ENCODE measurements at places on chromosomes 3 and 15. TPM values are rescaled to one million over a fixed set of nuclear protein-coding genes. Genes with fewer than 3 reads are reported as not detected.

DNA sequence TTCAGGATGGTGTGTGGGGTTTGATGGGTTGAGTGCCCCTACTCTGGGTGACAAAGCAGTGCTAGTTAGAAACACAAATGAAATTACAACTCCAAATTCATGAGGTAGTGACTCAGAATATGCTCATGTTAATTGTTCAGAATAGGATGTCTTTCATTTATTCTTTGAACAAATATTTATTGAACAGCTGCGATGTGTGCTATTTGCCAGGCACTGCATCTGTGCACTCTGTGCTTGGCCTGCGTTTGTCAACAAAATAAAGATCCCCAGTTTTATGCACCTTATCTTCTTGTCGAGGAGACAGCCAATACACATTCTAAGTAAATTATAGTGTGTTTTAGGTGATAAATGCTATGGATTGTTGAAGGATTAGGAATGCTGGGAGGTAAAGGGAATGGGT lies 27.3 kb downstream of the MED12L start:
- DNase-seq: no peak

EPHB1 gene
- 1.1 TPM for total RNA-seq

TPRG1 gene
- total RNA-seq: 2.7 TPM

STX19 gene
- total RNA-seq: 23.4 TPM
